ENCODE measurements at places on chromosomes 7 and 10. TPM values are rescaled to one million over a fixed set of nuclear protein-coding genes. Genes with fewer than 3 reads are reported as not detected.

DNA sequence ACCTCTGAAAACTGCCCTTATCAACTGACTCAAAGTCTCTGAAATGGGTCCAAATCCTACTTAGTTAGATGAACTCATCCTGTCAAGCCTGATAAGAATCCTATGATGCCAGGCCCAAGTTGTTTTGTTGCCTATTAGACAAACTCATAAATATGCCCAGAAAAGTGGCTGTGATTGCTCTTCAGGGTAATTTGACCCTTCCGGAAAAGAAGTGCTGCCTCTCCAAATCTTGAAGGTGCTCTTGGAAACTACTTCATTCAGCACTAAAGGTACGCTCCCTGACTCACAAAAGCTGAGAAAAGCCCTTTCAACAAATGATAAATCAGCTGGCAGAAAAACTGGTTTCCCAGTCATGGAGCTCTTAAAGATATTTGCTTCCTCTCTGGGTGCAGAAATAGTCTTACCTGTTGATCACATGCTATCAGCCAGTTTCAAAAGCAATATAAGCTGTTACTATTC lies 6.7 kb downstream of the IFIT5 start:
- no peak for DNase-seq

GRCh38 chr7:107754642-107755041 lies 10.7 kb downstream of the CBLL1 start:
- no peak for DNase-seq

Gene WASL
- total RNA-seq: 34.6 TPM

DNA sequence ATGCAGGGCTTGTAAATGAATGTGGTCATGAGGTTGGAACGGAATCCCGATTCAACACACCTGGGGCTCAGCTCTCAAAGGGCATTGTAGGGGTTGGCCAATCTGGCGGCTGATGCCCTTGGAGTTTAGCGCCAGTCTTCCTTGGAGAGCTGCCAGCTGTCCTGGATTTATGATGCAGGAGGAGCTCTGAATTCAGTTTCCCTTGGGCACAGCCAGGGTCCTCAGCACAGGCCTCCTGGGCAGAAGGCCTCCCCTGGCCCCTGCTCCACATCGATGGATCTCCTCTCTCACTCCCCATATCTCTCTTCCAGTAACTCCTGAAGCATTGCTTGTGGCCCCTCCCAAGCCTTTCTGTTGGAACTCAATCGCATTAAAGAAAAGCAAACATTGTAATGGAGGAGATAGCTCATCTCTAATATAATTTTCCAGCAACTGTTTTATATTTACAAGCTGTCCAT lies 985 bp upstream of the CYTH3 start:
- DNase-seq: no peak

DNA sequence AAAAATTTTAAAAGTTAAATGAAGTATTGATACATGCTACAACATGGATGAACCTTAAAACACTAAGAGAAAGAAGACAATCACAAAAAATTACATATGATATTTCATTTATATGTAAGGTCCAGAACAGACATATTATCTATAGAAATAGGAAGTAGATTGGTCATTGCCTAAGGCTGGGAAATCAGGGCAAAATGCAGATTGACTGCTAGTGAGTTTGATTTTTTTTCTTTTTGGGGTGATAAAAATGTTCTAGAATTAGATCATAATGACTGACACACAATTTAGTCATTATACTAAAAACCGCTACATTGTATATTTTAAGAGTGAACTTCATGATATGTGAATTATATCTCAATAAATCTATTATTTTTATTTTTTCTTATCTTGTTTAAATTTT lies 88.3 kb downstream of the CPEB3 start:
- DNase-seq: no peak

Gene STEAP2
- total RNA-seq: 22.5 TPM

GRCh38 chr10:112949875-112950507 lies at the start of gene TCF7L2:
TSS of gene TCF7L2 (plus strand) at chr10:112950247. CDS start at chr10:112950757, 510 bp downstream.
- DNase-seq: peak; percentile 98

GRCh38 chr10:59561477-59562121 lies 148.1 kb downstream of the SLC16A9 start:
- DNase-seq: no peak

- no peak for DNase-seq
Measured at GRCh38 chr7:68180761-68181160, 1184.1 kb downstream of the TYW1 start.

DNA sequence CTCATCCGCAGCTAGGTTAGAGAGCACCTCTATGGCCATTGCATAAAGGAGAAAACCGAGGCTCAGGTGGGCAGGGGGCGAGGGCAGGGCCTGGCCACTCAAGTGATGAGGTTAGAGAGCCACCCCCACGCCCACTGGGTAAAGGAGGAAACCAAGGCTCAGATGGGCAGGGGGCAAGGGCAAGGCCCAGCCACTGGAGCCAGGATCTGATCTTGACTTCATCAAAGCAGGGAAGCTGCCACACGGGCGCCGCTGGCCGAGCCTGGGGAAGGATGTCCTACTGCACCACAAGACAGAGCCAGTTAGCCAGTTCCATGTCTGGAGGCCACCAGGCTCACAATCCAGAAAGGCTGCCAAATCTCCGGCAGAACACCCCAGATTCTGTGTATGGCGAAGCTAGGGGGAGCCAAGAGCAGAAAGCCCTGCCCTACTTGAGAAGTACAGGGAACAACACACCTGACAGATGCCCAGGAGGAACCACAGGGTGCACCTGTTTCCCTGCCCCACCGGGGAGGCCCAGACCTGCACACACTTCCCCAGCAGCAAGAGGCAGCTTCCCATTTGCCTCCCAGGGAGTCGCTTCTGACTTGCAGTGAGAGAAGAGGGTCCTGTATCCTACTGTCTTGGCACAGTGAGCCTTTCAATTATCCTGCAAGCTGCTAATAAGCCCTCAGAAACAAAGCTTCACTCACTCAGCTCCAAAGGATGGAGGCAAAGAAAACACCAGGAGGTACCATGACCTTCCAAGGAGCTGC lies 101.9 kb downstream of the TNS3 start:
- DNase-seq: no peak

DNA sequence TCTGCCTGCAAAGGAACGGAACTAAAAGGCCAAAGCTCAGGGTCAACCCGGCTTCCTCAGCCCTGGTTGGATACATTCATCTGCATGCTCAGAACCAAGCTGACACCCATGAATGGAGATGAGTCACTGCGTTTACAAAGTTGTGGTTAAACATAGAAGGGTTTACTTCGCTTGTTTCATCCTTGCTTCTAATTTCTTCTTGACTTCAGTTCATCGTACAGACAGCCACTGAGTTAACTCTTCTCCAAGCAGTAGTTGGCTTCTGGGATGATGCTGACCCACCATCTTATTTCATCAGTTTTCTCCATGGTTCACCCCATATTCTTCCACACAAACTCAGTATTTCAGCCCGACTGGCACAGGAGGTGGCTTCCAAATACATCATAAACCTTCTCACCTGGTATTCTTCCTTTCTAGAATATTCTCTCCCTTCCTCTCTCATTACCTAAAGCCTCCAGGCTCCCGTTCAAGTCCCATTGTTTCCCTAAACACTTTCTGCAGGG lies 166.3 kb upstream of the RNF32 start:
- no peak for DNase-seq

- no peak for DNase-seq
Measured at GRCh38 chr7:7702826-7703225, 15.6 kb downstream of the RPA3 start.

- no peak for DNase-seq
Measured at GRCh38 chr7:155457544-155458110, 302 bp upstream of the EN2 start.

GRCh38 chr10:92993699-92994272 lies 66.8 kb upstream of the CYP26C1 start:
- DNase-seq: no peak

Gene TPK1
- total RNA-seq: 4.1 TPM

DNA sequence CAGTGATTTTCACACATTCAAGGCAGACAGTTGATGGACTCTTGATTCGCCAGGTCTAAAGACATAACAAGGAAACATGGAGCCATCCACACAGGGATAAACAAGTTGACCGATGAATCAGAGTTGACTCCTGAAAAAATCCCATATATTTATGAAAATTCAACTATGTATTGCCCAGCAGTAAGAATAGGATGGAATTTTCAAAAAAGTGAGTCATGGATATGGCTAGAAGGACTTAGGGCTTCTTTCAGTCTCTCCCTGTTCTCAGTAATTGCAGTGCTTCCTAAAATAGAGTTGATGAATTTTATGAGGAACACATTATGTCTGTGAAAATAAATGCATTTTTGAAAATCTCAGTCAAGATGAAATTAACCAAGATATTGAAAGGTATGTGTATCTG lies 301.2 kb downstream of the PLXDC2 start:
- no peak for DNase-seq

DNA sequence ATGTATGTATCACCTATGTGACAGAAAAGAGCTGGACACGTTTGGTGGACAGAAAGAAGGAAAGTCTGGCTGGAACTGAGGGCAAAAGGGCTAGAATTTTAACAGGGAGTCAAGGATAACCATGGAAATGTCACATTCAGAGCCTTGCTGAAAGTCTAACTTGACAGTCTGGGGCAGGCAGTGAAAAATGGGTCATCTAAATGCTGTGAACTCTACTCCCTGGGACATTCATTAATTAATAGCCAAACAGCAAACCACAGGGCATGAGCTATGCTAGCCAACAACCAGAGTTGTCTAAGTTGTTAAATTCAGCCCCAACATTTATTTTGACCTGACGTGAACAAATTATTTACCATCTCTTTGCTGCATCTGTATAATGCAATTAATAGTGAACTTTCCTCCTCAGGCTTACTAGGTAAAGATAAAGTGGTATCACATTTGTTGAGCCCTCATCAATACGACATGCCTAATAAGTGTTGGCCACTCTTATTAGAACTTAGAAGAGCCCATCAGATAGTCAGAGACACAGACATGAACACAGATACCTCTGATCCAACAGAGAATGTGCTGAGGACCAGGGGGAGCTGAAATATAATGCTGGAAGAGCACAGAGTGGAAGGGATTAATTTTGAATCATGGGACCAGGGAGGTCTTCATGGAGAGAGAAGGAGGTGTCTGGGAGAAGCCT lies 109.9 kb downstream of the SORCS1 start:
- DNase-seq: no peak

- no peak for DNase-seq
Measured at GRCh38 chr10:7563770-7564169, 103.0 kb downstream of the ITIH5 start.

- peak; percentile 45 for DNase-seq
Measured at GRCh38 chr7:1678571-1679325, 8.7 kb downstream of the ELFN1 start.

DNA sequence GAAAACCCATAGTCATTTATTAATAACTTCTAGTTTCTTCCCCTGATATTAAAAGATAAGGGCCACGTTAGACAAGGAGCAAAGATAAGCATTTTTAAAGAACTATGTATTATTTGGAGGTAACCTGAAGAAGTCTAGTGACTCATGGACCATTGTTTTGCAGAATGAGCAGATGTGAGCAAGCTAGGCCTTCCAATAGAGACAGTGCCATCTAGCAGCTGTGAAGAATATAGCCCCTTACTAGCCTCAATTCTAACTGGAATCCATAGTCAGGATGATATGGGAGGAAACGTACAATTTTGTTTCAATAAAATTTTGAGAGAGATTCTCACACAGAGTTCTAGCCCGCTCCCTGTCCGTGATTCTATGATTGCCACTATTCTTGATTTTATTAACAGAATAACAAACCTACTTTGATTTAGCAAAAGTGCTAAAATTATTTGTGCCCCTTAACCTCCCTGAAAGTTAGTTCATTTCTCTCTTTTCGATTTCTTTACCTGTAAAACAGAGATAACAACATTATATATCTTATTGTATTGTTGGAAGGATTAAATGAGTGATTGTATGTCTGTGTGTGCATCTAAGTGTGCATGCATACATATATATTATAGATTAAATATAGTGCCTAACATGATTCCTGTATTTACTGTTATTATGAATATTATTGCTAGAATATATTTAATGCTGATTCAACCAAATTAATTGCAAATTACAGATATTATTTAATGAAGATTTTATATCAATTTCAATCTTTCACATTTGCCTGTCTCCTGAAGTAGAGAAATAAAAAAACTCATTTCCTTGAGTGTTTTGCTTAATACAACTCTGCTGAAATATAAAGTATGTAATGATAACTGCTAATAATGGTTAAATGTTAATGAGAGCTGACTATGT lies 22.7 kb downstream of the FAM237B start:
- DNase-seq: no peak

Gene PROSER2
- 1.5 TPM for total RNA-seq

DNA sequence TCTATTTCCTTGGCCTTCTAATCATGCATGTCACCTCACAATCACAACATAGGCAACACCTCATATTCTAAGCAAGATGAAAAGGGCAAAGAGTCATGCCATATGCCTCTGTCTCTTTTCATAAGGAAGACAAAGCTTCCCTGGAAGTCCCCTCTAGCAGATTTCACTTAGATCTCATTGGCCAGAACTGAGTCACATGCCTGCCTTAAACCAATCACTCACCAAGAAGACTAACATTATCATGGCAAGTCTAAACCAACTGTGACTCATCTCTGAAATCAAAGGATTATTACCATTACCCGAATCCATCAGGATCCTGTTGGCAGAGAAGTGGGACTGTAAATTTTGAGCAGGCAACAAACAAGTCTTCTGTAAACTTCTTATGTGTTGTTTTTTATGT lies 27.8 kb downstream of the CAV1 start:
- DNase-seq: no peak

Gene LRRC17
- 5.5 TPM for total RNA-seq

Gene ACTR1A
- total RNA-seq: 124 TPM

Gene TAF6
- total RNA-seq: 56.6 TPM

- peak; percentile 74 for DNase-seq
Measured at GRCh38 chr7:92448205-92448747, 994 bp downstream of the GATAD1 start.

GRCh38 chr10:94427166-94427565 lies 24.8 kb downstream of the TBC1D12 start:
- no peak for DNase-seq

DNA sequence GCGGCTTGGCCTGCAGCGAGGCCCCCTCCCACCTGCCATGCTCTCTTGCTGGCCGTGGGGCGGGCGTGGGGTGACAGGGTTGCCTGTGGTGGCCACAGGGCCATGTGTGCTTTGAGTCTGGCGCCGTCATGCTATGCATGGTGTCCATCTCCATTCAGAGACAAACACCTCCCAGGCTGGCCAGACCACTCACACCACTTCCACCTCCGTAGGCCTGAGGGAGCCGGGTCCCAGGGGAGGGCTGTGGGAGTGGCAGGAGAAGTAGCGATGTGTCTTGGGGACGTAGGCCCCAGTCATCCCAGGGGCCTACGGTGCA lies 65.5 kb downstream of the DNAJB6 start:
- peak; percentile 46 for DNase-seq

GRCh38 chr7:66837007-66837406 lies 84.0 kb upstream of the TMEM248 start:
- peak; percentile 17 for DNase-seq
